Chondrocyte (in vitro differentiated cells): ENCODE measurements at places on chromosomes 2 and 18.
A peak's percentile ranks its signal among the peaks of the same experiment; 100 is the strongest.

DNA sequence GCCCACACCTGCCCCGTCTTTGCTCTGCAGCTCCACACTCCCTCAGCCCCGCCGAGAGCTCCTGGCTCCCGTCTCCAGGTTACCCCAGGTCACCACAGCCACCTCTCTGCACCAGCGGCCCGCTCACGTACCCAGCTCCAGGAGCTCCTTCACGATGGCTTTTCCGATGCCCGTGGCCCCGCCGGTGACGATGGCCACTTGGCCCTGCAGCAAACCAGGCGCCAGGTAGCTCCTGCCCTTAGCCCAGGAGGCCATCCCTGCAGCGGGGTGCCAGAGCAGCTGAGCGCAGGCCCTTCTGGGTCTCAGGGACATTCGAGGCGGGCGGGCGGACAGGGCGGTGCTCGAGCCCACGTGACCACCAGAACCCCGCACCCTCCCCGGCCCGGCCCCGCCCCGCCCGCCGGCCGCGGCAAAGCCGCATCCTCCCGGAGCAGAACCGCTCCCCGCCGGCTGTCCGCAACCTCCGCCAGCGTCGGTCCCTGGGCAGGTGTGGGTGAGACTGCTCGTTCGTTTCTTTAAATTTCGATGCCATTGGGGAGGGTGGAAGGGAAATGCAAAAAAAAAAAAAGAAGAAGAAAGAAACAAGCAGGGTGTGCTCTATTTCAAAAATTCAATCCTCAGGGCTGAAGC, at the start of the genes PECR and TMEM169:
TSS of gene PECR (minus strand) at position 323 of the 630 bp plus-strand sequence. CDS start at position 255, 68 bp downstream.
TSS of gene TMEM169 (plus strand) at position 433 of the 630 bp plus-strand sequence. CDS start 14,045 bp downstream, outside the sequence.
- no peaks in the 10 kb centered on the region for H3K27me3 ChIP-seq
- no peak for DNase-seq
- H3K4me3 ChIP-seq = peak within 1 kb of the TSS; percentile 81

DNA sequence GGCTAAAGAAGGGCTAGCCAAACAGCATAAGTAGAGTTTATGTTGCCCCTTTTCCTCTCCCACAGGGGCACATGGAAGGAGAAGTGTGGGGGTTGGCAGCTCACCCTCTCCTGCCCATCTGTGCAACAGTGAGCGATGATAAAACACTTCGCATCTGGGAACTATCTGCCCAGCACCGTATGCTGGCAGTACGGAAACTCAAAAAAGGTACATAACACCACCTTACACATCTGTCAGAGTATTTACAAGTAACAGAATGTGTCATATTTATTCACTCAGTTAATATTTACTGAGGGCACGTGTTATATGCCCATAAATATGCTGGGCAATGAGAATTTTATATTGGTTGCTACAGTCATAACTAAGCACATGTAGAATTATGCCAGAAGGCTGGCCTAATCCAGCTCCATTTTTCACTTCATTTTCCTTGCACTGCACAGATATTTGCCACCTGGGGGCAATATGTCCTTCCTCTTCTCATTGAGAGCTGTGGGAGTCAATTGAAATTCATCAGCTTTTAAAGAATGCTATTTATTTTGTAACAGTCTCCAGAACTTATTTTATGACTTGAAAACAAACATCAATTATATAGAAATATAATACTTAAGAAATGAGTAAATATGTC, 150.6 kb downstream of the RTN4 start:
- peaks cover 2% of the 10 kb centered on the region for H3K27me3 ChIP-seq
- no peak overlapping the region for H3K4me3 ChIP-seq
- H3K36me3 ChIP-seq = peaks cover 3% of the 10 kb centered on the region
- peaks cover 15% of the 10 kb centered on the region for H3K4me1 ChIP-seq
- H3K27ac ChIP-seq = no peak overlapping the region

DNA sequence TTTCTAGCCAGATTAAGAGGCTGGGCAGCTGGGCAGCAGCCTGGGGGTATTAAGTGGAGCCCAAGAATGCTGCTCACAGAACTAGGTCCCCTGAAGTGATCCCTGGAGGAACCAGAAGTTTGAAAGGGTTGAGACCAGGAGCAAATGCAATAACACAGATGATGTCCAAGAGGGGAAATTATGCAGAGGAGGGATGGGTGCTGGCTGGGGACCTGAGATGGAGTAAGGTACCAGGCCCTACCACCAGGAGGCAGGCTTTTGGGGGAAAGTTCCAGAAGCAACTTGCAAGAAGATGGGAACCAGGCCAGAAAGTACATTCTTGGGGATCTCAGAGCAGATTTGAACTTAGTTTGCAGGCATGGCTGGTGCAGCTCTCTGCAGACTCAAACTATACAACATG, 175.1 kb downstream of the NCK2 start:
- peaks cover 7% of the 10 kb centered on the region for H3K36me3 ChIP-seq
- peaks cover 3% of the 10 kb centered on the region for H3K27me3 ChIP-seq
- H3K27ac ChIP-seq = no peak overlapping the region
- H3K4me3 ChIP-seq = no peak overlapping the region
- no peak for DNase-seq

- no peak overlapping the region for H3K27ac ChIP-seq
- no peaks in the 10 kb centered on the region for H3K27me3 ChIP-seq
- peaks cover 80% of the 10 kb centered on the region for H3K4me1 ChIP-seq
- H3K36me3 ChIP-seq = no peaks in the 10 kb centered on the region
- H3K4me3 ChIP-seq = no peak overlapping the region
Observed at GRCh38 chr2:215503381-215503780, 67.5 kb upstream of the FN1 start.

DNA sequence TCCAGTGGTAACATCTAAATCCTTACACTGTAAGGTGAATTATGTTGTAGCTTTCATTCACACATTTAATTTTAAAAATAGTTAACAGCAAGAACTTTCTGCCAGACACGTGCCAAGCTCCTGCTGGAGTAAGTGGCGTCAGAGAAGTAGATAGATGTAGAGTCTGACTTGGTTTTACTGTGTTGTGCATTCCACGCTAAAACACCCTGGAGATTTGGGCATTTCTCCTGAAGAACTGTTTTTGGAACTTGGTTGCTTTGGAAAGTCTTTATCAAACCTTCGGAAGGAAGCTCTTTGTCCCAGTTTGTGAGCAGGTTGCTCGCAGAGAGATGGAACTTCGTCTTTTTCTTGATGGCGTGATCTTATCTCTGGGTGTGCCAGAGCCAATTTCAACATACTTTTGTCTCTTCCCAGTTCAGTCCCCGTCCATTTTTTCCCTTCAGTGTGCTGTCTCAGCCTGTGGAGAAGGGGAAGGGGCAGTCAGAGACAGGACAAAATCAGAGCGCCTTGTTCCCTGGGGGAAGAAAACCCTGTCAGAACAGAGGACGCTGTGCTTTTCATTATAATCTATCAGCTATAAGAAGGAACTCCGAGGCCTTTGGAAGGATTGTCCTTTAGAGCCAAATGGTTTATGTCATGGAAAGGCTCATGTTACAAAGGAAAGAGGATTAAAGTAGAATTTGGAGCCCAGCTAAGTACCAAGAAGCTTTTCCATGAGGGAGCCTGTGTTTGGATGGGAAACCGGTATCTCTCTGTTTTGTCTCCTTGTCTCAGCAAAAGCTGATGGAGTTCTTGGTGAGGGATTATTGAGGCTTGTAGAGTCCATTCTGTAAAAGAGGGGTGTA, 18.9 kb downstream of the GRHL1 start:
- peaks cover 32% of the 10 kb centered on the region for H3K4me1 ChIP-seq
- H3K36me3 ChIP-seq = no peaks in the 10 kb centered on the region
- no peaks in the 10 kb centered on the region for H3K27me3 ChIP-seq

DNA sequence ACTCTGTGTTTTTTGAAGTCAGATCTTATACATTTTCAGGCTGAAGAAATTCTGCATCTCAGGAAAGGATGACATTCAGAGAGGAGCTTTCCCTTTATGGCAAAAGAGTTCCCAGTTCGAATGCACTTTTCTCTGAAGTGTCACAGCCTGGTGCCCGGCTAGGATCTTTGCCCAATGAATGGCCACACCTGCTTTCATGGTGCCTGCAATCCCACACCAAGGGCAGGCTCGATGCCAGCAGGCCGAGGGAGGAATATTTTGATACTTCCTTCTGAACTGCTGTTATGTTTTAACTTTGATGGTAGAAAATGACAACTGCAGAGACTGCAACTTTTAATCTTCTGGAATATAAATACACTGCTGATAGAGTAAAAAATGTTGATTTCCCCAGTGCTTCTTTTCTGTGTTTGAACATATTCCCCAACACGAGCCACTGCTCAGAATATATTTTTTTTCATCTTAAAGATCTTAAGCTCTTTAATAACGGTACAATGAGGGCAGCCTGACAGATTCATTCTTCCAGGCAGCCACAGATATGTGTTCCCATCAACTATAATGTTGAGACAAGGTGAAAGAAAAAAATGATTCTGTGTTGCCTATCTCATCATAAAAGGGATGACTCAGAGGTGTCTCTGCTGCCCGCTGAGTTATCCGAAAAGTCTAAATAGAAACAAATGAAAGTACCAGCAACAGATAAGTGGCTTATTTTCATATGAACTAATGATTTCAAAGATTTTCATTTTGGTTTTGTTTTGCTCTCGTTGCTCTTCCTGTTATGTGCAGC, 848.5 kb downstream of the DCDC2C start:
- H3K4me3 ChIP-seq = no peak overlapping the region
- H3K27ac ChIP-seq = no peak overlapping the region
- no peaks in the 10 kb centered on the region for H3K36me3 ChIP-seq
- DNase-seq = no peak
- no peaks in the 10 kb centered on the region for H3K27me3 ChIP-seq

DNA sequence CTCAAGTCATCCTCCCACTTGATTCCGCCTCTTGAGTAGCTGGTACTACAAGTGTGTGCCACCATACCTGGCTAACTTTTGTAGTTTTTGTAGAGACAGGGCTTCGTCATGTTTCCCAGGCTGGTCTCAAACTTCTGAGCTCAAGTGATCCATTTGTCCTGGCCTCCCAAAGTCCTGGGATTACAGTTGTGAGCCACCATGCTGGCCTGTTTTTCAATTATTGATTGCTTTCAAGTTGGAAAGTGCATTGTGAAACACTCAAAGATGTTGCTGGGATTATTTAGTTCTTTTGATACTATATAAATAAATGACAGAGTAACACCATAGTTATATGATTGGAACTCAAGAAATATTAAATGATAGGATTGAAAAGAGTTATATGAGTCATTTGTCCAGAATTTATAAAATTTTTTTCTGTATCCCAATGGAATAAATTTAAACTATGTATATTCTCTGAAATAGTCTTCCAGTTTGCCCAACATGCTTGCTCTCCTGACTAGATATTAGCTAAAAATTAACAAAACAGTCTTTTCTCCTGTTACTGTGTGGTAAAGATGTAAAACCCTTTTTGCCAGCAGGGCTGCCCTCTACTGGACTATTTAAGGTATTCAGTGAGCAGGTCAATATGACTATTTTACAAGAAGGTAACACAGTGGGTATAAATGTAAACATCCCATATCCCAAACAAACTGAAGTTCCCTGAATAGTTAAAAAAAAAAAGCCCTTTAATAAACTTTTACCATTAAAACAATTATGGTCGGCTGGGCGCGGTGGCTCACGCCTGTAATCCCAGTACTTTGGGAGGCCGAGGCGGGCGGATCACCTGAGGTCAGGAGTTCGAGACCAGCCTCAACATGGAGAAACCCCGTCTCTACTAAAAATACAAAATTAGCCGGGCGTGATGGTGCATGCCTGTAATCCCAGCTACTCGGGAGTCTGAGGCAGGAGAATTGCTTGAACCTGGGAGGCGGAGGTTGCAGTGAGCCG, 42.7 kb downstream of the ACSL3 start:
- no peaks in the 10 kb centered on the region for H3K27me3 ChIP-seq
- no peak for DNase-seq
- no peak overlapping the region for H3K4me3 ChIP-seq
- H3K27ac ChIP-seq = peak overlapping the region; percentile 85
- peaks cover 5% of the 10 kb centered on the region for H3K36me3 ChIP-seq

DNA sequence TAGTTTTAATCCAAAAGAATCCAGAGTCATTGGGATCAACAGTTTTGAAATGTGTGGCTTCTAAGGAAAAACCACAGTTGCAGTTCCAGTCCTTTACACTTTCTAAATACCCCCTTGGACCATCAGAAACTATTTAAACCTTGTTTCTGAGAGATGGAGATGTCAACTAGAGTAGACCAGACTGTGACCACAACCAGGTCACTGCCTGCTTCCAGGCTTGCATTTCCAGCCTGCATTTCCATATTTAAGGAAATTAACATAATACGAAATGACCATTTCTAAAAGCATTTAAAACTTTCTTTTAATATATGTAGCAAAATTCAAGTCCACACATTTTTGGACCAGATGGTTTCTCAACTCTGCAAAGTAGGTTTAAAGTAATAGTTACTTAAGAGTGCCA, 38.4 kb downstream of the ADD2 start:
- peaks cover 31% of the 10 kb centered on the region for H3K27me3 ChIP-seq
- H3K27ac ChIP-seq = no peak overlapping the region
- peaks cover 1% of the 10 kb centered on the region for H3K36me3 ChIP-seq

DNA sequence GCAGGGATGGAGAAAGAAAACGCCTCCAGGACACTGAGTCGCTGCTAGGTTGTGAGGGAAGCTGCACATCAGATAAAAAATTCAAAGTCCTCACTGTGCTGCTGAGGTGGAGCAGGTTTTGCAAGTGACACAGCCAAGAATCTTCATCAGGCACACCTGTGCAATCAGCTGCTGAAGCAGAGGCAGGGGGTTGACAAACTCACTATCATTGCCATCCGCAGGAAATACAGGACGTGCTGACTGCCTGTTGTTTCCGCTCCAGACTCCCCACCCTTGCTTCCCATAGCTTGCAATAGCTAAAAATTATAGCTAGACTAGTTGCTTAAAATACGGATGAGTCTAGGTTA, 147.8 kb upstream of the FHL2 start:
- H3K36me3 ChIP-seq = no peaks in the 10 kb centered on the region
- peaks cover 4% of the 10 kb centered on the region for H3K27me3 ChIP-seq
- no peak overlapping the region for H3K4me3 ChIP-seq
- H3K4me1 ChIP-seq = no peaks in the 10 kb centered on the region
- no peak for DNase-seq

DNA sequence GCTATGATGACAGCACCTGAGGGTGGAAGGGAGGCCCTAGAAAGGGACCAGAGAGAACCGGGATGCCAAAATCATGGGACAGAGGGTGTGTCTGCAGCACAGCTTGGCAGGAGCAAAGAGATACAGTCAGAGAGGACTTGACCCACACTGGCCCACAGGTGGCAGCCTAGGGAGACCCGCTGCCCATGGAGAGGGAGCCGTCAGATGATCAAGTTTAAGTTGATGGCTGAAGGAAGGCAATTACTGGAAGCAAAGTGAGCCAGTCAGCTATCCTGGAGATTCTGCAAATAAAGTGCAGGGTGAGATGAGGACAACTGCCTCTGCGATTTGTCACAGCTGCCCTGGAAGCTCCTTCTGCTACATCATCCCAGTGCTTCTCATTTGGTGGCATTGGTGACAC, 74.0 kb downstream of the CMPK2 start:
- H3K36me3 ChIP-seq = no peaks in the 10 kb centered on the region
- DNase-seq = no peak
- no peak overlapping the region for H3K4me3 ChIP-seq
- no peaks in the 10 kb centered on the region for H3K27me3 ChIP-seq
- H3K4me1 ChIP-seq = no peaks in the 10 kb centered on the region
- H3K27ac ChIP-seq = no peak overlapping the region
